ENCODE measurements at places on chromosomes 4 and X.

GRCh38 chr4:985123-985830, 1.6 kb upstream of the IDUA start:
- peak; percentile 41 for DNase-seq

GRCh38 chr4:25065431-25065858, 34.7 kb upstream of the LGI2 start:
- DNase-seq, result no peak

DNA sequence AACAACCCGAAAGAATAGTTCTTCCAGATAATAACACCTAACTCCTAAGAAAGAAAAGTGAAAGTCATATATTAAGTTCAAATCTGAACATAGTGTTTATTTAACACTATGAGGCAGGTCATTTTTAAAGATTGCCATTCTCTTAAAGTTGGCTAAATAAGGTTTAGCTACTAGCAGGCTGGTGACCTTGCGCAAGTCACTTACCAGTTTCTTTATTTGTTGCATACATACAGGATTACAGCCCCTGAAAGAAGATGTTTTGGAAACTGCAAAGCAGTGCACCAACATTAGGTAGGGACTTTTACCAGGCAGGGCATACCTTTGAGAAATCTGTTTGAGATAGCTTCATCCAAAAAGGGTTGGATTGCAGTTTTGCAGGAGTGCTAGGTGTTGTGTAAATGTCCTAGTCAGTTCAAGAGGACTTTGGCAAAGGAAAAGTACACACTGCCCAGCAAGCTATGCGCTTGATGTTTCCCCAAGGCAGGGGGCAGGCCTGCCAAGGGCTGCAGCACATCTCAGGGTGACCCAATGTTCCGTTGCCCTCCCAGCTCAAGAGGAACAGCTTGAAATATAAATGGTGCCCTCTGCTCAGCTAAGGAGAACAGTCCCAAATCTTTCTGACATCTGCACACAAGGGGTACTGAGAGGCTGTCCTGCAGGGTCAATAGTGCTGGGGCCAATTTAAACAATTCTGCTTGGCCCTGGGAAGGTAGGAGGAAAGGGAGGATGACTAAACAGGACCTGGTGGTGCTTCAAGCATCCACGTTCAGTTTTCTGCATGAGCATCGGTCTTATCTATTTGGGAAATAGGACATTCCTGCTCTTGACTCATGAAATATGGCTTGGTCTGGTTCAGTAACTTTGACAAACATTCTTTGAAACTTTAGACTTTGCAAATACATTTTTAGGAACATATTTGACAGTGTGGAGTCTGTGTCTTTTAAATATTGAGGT, 130.8 kb downstream of the COL4A6 start:
- DNase-seq, result no peak

GRCh38 chrX:48522291-48522690, 683 bp downstream of the EBP start:
- DNase-seq, result no peak

DNA sequence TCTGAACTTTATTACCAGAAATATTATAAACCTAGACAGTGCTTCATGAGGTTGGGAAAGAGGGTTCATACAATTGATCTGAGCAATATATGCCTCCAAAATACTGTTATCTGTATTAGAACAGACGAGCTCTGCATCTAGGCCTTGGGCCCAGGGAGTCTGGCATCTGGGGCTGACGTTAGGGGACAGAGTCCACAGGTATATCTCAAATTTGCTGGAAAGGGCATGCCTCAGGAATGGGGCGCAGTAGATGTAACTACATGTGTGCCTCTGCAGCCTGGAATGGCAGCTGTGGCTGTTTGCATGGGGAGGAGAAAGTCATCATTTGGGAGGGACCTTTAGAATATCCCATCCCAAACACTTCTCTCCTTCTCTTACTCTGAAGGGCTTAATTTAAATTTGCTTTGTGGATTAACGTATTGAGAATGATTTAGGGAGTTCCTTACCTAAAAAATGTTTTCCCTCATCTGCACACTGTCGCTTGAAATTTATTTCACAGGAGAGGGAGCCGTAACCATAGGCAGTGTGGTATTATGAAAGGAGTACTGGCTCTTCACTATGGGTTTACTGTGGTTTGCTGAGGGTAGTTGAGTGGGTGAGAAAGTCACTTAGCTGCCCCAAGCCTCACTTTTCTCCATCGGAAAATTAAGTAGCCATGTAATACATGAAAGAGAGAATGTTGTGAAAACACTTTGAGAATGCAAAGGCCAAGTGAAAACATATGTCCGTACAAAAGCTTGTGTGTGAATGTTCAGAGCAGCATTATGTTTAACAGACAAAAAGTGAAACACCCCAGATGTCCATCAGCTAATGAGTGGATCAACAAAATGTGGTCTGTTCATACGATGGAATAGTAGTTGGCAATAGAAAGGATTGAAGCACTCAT, 5.9 kb downstream of the ADD1 start:
- DNase-seq, result no peak

DNA sequence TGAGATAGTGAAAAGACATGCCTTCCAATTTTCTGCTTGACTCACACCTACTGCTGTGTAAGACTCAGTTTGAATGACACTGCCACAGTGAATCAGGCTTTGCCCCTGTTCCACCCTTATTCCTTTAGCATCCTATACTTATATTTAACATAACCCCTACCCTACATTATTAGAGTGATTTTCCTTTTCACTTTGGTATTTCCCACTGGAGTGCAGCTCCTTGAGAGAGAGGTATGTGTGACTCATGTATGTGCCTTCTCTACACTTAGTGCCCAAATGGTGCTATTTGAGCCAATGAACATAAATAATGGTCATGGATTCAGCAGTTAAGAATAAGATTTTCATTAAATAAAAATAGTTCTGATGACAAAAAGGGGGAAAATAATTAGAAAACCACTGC, 69.5 kb downstream of the RRAGB start:
- no peak for DNase-seq

DNA sequence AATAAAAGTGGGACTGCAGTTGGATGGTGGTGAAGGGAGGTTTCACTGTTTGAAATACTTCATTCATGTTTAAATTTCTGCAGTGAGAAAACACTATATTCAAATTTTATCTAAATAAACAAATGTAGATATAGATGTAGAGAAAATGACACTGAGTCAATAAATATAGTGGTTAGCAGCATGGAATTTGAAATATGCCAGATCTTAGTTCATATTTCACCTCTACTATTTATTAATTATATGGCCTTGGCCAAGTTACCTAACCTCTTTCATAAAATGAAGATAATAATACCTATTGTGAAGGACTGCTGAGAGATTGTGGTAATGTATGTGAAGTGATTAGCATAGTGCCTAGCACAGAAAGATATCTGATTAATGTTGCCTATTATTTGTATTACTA, 70.5 kb downstream of the AGTR2 start:
- no peak for DNase-seq

DNA sequence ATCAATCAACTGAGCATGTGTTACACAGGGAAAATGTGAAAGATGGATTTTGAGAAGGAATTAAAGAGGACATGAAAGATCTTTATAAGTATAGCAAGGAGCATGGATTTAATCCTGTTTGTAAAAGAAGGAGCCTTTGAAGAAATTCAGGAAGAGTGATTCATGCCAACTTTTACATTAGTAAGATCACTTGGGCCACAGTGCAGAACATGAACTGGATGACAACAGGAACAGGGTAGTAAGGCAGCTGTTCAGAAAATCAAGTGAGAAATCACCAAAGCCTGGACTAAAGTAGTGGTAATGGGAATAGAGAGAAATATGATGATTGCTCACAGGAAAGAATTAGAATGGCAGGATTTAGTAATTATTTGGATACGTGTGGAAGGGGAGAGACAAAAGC, 265.7 kb upstream of the PCDH7 start:
- DNase-seq, result no peak

- DNase-seq, result no peak
These were observed 415.0 kb upstream of the RPS6KA3 start for GRCh38 chrX:20681683-20682082.

DNA sequence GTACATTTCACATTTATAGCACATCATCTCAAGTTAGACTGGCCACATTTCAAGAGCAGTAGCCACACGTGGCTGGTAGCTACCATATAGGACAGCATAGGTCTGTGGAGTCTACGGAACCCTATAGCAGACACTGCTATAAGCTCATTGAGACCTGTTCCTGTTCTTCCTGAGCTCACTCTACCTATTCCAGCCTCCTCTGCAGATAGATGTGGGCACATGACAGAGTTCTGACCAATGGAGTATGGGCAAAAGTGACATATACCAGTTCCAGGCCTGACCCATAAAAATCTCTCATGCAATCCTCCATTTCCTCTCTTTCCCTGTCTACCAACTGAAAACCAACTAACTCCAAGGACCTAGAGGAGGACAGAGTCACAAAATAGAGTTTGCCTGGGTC, 3.5 kb upstream of the HDAC6 start:
- no peak for DNase-seq

- DNase-seq, result no peak
These were observed 3.2 kb downstream of the HMX1 start for GRCh38 chr4:8868321-8869001.

DNA sequence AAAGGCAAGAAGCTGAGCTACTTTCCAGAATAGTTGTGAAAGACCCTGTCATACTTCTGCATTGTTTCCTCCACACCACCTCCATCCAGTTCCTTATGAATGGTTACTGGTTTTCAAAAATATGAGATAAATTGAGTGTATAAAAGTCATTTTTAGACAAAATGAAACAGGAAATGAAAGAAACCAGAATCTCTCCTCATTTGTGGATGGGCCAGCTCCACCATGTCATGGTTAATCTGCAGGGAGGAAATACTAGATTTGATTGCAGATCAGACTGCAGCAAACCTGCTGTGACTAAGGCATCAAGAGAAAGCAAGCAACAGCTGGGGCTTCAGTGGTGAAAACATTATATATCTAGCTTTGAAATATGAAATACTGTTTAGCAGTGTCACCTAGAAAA, 23.8 kb downstream of the F9 start:
- DNase-seq, result no peak

DNA sequence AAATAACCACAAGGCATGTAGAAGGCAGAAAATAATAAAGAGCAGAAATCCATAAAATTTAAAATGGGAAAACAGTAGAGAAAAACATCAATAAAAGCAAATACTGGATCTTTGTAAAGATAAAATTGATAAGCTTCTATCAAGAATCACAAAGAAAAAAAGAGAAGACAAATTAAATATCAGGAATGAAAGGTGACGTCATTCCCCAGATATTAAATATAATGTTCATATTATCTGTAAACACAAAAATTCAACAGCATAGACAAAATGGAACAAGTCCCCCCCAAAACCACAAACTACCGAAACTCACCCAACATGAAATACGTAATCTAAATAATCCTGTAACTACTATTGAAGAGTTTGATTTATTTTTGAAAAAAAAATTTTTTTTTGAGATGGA, 30.5 kb upstream of the FAM120C start:
- DNase-seq, result no peak

DNA sequence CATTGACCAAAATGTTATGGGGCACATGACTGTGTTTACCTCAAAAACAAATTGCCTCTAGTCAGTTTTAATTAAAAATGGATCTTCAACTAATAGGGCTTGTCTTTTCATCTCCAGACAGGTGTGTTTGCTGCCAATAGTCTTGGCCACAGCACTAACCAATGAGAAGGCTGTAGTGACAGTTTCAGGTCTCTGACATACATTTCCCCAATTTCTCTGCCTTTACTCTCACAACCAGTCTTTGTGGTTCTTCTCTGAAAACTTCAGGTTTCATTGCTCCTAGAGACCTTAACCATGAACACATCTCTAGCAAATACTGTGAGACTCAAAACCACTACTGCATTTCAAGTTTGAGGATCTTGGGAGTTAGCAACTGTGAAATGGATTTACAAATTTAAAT, 3.5 kb upstream of the EDNRA start:
- no peak for DNase-seq

DNA sequence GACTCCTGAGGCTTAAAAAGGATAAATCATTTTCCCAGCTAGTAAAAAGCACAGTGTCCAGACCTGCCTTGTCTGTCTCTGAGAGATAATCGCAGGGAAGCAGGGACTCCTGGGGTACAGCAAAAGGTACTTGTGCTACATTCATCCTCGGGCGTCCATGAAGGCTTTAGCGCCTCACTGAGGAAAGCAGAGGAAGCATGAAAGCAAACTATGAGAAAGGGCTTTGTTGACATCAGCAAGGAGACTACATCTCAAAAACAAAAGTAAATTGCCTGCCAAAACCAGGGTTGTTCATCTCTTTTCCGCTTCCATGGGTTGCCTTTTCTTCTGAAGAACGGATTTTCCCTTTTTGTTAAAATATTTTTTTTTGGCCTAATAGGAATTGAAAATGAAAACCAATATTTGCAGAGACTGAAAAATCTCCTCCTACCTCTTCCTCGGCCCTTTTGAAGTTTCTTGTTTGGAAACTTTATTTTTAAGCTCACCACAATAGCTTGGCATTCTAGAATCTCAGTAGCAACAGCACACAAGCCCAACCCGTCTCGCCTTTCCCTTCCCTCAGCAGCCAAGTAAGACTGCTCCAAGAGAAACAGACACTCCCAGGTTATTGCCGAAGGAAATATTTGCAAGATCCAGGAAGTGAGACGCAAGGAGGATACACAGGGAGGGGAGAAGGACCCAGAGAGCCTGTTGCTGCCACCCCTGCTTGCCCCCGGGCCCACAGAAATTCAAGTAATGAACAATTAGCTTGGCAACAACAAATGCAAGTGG, 148.3 kb upstream of the DGKK start:
- DNase-seq, result no peak

DNA sequence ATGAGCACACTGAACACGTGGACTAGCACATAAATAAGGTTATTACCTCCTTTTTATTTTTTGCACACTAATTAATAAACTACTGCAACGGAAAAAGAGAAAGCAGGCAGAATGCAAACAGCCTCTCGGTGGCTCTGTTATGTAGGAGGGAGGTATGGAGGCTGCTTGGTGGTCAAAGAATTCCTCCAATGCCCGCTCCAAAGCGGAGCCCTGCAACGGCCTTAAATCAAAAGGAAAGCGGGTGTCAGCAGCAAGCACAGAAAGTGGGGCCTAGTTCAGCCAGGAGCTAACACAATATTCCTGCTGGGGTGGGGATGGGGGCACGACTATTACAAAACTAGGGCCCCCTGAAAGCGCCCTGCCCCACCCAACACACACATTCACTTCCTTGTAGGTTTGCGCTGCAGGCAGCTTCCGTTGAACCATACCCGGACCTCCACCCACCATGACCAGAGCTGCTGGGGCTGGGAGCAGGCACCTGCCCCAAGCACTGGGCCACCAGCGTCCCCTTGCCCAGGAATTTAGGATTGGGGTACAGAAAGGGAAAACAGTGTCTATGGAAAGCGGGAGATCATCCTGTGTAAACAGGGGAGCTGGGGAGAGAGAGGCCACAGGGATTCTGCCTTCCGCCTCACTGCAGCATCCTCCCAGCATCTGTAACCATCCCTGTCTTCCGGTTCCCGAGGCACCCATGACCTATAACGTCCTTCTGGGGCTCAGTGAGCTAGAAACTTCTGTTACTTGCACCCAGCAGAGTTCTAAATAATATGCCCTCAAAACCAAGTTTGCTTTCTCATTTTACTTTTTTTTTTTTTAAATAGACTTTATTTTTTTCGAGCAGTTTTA, 57.1 kb upstream of the DDX3X start:
- DNase-seq, result no peak

GRCh38 chr4:168831919-168832762, 177.9 kb downstream of the CBR4 start:
- DNase-seq, result no peak
